ENCODE measurements at places on chromosomes 2 and 18. TPM values are rescaled to one million over a fixed set of nuclear protein-coding genes. Genes with fewer than 3 reads are reported as not detected.

The FBXO41 gene
- total RNA-seq: 1.0 TPM

The ZNF385B gene
- total RNA-seq: not detected

The TM4SF20 gene
- total RNA-seq: 14.2 TPM

The TNS1 gene
- total RNA-seq: 104 TPM

The FER1L5 gene
- total RNA-seq: not detected

The GPAT2 gene
- total RNA-seq: 1.0 TPM

The ACP1 gene
- 183 TPM for total RNA-seq

The FBLN7 gene
- total RNA-seq: 0.11 TPM

The INHBB gene
- 3.4 TPM for total RNA-seq

The GNAL gene
- total RNA-seq: 3.0 TPM

The ABCG5 gene
- total RNA-seq: not detected

The NT5C1B gene
- not detected for total RNA-seq

The CHCHD5 gene
- total RNA-seq: 7.1 TPM

The FLACC1 gene
- total RNA-seq: 2.3 TPM

The CAPN13 gene
- total RNA-seq: not detected

The QPCT gene
- 37.4 TPM for total RNA-seq

The CPS1 gene
- 2.0 TPM for total RNA-seq

The SCN2A gene
- 2.2 TPM for total RNA-seq

The SNED1 gene
- total RNA-seq: 36.2 TPM

The SPC25 gene
- 3.7 TPM for total RNA-seq

The SYT4 gene
- not detected for total RNA-seq

The NCL gene
- 113 TPM for total RNA-seq

The OR6B2 gene
- not detected for total RNA-seq

The ARHGEF4 gene
- 12.0 TPM for total RNA-seq

The REG3A gene
- total RNA-seq: not detected
